ENCODE measurements at places on chromosomes 1 and 21.

DNA sequence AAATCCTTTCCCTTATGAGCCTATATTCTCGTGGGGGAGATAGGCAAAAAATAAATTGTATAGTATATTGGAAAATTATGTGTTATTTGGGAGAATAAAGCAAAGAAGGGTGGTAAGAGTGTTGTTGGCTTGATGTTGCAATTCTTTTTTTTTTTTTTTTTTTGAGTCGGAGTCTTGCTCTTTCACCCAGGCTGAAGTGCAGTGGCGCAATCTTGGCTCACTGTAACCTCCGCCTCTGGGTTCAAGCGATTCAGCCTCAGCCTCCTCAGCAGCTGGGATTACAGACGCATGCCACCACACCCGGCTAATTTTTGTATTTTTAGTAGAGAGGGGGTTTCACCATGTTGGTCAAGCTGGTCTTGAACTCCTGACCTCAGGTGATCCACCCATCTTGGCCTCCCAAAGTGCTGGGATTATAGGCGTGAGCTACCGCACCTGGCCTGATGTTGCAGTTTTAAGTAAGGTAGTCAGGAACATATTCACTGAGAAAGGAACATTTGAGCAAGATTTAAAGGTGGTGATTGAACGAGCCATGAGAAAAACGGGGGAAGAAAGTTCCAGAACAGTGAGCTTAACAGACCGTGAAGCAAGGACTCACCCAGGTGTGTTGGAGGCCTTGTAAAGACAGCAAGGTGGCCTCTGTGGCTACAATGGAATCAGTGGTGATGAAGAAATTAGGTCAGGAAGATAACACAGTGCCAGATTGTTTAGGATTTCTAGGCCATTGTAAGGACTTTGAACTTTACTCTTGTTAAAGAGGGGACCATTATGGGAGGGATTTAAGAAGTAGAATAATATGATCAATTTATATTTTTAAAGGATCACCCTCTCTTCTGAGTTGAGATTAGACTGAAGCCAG is 45.8 kb downstream of the RPRD2 start:
- no peak for DNase-seq

- no peak for DNase-seq
Observed at GRCh38 chr1:97524211-97524610, 396.6 kb downstream of the DPYD start.

- no peak for DNase-seq
Observed at GRCh38 chr1:26771643-26772321, 16.0 kb upstream of the PIGV start.

- no peak for DNase-seq
Observed at GRCh38 chr1:23543707-23544443, 12.8 kb upstream of the E2F2 start.

- no peak for DNase-seq
Observed at GRCh38 chr1:6923012-6923411, 137.8 kb downstream of the CAMTA1 start.

DNA sequence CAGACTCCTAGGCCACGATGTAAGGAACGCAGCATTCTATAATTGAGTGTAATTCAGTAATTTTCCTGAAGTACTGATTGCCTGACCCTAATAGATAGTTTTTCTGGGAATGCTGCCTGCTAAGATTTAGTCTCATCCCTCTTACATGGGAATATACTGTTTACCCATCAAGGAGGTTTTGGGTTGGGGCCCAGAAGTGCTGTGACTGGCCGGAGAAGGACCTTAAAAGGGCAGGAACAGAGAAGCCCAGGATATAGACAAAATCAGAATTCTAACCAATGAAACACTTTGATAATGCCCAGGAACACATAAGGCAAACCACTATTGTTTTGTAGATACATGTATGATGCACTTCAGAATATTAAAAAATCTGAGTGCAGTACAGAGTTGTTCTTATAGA is 111.6 kb downstream of the RGS2 start:
- DNase-seq: no peak

DNA sequence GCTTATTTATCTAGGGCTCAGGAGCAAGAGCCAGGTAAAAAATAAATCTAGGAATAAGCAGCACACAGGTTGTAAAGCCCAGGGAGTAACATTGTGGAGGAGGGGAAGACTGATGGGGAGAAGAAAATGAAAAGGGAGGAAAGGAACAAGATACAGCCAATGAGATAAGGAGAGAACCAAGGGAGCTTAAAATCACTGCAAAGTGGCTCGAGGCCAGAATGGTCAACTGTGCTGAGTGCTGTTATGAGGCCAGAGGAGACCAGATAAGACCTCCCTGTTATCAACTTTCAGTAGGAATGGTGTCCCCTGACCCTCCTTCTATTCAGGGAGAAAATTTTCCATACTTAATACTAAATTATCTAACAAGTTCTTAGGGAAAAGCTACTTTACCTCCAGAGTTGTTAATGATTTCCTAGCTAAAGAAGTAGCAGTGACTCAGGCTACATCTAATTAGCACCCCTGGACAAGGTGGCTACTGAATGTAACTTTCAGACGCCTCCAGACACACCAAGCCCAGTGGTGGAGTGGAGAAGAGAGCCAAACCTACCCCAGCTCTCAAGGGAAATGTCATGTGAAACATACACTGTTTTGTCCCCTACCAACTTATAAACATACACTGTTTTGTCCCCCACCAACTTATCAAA is 25.5 kb downstream of the ENAH start:
- no peak for DNase-seq

- no peak for DNase-seq
Observed at GRCh38 chr1:213440766-213441165, 389.7 kb downstream of the RPS6KC1 start.

DNA sequence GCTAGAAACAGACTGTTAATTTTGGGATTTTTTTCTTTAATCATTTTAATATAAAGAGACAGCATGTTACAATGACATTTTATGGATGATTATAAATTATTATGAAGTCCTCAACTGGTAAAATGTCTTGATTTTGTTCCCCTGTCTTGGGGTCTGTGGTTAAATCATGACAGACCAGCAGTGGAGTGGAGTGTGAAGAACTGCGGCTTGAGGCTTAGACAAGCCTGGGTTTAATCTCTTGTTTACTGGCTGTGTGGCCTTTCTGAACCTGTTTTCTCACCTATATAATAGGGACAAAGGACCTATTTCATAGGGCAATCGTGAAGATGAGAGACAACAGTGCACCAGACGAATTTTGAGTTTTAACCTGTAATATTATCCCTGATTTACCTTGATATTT is 1.8 kb upstream of the UMODL1 start:
- DNase-seq: no peak

GRCh38 chr1:111768023-111768422 is 12.3 kb downstream of the DDX20 start:
- no peak for DNase-seq

- no peak for DNase-seq
Observed at GRCh38 chr1:54107131-54107530, 45.7 kb downstream of the CDCP2 start.

- DNase-seq: peak; percentile 85
Observed at GRCh38 chr1:19240673-19241538, 10.4 kb downstream of the EMC1 start.

DNA sequence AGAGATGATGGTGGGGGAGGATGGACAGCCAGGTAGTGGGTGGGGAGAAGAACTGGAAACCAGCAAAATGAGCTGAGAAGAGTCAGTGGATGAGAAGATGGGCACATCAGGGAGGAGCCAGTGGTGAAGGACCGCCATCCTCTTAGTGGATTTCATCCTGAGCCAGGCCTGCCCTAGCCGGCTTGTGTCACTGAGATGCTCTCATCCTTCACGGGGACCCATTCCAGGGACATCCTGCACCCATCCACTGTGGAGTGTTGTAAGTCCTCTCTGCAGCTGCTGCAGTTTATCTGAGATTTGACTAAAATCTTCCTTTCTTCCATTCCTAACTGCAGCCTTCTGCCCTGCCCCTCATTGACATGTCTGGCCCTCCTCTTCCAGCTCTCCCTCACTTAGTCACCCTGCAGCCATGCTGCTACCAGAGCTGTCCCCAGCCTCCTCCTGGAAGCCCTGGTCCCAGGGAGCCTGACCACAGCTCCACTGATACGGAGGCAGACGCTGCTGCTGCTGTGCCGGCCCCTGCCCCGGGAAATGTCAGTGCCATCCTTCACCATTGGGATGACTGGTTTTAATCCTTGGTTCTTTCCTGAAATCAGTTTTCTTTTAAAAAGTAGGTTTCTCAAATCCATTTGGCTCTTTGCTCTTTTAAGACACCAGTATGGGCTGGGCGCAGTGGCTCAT is 33.2 kb downstream of the STUM start:
- no peak for DNase-seq

GRCh38 chr1:53735681-53736080 is 3.3 kb downstream of the GLIS1 start:
- no peak for DNase-seq

DNA sequence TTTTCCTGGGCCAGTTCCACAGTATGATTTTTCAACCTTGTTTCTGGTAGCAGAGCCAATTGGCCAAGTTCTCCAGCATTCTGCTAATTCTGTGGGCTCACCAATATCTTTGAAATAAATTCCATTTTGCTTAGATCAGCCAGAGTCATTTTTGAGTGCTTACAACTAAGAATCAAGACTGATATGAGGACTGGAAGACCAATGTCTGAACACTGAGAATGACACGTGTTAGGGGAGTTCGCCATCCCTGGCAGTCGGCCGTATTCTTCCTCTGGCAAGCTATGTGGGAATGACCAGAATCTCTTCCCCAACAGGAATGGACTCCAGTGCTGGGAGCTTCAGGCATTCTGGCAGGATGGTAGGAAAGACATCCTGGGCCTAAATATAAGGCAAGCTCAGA is 4.9 kb upstream of the TENT5C start:
- DNase-seq: no peak

GRCh38 chr1:41351262-41352151 is 9.7 kb upstream of the FOXO6 start:
- DNase-seq: no peak

DNA sequence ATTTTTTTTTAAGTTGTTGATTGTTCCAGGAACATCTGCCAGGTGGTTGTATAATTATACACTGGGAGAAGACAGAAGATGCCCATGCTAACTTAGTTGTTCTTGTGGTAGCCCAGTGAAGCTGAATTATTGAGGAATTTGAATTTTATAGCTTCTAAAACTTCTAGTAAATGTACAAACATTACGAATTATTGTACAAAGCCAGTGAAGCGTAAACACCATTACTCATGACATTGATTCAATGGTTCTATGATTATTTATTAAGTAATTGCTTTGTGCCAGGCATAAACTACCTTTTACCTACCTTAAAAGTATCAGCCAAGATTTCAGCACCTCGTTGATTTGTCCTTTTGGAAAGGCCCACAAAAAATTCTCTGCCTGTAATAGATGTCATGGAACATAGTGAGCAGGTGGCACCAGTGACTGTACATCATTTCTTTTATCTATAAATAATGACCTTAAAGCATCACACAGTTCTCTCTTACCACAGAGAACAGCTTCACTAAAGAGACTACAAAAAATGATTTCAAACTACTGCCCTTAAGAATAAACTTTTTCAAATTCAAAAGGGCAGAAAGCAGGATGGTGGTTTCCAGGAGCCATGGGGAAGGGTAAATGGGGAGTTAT is 74.9 kb upstream of the BCL10 start:
- DNase-seq: no peak

- no peak for DNase-seq
Observed at GRCh38 chr1:184310157-184310819, 76.5 kb upstream of the C1orf21 start.

DNA sequence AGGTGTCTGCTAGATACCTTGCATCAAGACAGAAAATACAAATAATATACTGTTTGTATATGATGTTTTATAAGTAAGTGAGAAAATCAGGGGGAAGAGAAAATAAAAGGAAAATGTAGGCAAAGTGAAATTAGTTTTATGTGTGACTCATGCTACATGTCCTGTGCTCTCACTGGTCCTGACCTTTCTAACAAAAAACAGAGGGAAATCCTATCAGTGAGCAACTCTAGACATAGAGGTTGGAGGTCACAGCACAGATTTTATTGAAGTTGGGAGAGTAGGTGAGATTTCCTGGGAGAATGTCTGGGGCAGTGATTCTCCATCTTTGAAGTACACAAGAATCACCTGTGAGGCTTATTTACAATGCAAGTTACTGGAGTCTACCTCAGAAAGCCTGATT is 9.5 kb downstream of the SCCPDH start:
- DNase-seq: no peak

GRCh38 chr1:110426854-110427253 is 19.4 kb upstream of the LAMTOR5 start:
- DNase-seq: no peak

DNA sequence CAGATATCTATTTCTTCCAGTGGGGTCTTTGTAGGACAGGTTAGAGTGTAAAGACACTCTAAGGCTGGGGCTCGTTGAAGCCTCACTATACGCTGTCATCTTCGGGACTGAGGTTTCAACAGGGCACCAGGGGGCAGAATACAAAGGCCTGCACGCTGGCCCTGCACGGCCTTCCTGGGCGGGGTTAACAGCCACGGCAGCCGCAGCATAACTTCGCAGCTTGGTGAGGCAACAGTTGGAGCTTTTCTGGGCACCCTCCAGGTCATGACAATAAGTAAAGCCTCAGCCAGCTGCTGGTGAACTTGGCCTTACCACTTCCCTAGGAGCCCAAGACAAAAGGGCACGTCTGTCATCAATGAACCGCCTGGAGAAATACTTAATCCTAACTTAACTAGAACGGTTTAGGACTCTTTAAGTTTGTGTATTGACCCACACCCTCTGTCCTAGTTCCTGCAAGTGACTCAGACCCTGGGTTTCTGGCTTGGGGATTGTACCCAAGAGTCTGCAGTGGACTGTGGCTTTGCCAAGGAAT is 2.3 kb upstream of the RUNX1 start:
- peak; percentile 34 for DNase-seq

- no peak for DNase-seq
Observed at GRCh38 chr1:143689781-143690180, 282.0 kb downstream of the FAM72C start.

DNA sequence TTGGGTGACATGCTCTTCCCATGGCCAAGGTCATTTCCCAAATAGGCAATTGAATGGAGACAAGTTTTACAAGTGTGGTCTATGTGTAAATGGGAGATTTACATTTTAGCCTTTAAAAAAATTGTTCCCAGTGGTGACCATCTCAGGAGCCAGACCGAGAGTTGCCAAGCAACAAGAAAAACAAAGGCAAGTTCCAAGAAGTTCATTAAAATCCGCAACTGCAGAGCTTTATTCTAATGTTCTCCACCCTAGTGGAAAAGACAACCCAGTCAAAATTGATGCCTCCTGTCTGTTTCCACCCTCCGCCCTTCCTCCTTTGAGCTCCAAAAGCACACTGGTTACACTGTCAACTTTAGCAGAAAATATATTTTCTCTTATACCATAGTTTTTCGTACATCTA is 33.2 kb upstream of the CD55 start:
- DNase-seq: no peak

DNA sequence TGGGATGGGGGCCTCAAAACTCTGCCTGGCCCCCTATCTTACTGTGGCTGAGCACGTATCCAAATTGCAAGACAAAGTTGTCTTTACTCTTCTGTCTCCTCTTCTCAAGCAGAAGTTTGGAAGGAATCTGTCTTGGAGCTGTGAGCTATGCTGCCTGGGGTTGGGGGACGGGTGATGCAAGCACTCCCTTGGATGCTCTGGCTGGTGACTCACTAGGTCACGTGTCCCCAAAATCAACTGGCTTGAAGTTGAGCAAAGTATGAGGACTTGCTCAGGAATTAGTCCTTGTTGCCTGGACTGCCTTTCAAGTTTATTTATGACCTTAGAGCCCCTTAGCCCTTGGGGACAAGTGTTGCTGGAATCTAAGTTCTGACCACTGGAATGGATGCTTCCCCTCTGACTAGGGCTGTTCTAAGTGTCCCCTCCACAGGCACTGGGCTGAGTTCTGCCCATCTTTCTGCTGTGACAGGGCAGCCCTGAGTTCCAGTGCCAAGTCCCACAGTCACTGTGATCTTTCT is 269.5 kb downstream of the HHAT start:
- no peak for DNase-seq

All from WERI-Rb-1 (cell line).